NCI-H2171 (cell line): ENCODE measurements at places on chromosomes 6 and 20.
A peak's percentile ranks its signal among the peaks of the same experiment; 100 is the strongest.

DNA sequence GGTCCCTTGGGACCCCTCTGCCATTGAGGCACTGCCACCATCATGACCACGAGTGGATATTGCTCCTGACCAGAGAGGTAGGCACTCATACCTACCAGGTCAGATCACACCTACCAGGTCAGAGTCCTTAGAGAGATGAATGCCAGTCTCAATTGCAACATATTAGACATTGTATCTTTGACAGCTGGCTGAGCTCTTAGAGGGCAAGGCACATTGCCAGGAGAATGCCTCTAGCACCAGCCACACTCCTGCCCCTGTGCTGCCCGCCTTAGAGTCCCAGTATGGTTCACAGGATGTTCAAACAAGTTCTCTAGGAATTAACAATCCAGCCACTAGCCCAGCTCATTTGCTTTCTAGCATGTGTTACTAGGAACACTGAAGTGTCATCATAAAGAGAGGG lies 65.9 kb downstream of the TMEM244 start:
- DNase-seq: no peak

- no peak for DNase-seq
These were observed 49.4 kb upstream of the DACT2 start for GRCh38 chr6:168368936-168369335.

DNA sequence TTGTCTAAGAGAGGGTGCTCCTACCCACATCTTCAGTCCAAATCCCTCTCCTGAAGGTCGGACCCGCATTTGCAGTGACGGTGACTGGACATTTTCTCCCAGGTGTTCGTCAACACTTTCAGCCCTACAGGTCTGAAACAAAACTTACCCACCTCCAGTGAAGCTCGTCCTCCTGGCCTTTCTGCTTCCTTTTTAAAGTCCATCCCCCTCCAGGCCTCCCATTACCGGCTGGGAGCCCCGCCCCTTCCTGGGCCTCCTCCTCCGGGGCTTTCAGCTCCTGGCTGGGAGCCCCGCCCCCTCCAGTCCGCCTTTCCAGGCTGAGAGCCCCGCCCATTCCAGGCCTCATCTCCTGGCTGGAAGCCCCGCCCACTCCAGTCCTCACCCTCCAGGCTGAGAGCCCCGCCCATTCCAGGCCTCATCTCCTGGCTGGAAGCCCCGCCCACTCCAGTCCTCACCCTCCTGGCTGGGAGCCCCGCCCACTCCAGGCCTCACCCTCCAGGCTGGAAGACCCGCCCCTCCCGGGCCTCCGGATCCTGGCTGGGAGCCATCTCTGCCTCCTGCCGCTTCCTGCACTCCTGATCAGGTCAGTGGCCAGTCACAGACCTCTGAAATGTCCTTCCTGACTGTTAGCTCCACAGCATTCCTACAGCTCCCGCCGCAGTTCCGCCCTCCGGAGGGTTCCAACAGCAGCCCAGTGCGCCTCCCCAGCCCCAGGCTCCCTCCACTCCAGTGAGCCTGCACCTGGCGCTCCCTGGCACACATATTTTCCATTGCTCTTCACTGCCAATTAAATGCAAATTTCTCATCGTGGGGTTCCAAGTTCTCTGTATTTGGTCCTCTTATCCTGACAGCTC lies 98.5 kb downstream of the LY86 start:
- DNase-seq: peak; percentile 97

- no peak for DNase-seq
These were observed 56.4 kb downstream of the LYRM4 start for GRCh38 chr6:5204376-5204775.

GRCh38 chr20:4342609-4343008 lies 327.3 kb upstream of the RNF24 start:
- no peak for DNase-seq

GRCh38 chr6:32108727-32109113 lies 418 bp downstream of the TNXB start:
- no peak for DNase-seq

DNA sequence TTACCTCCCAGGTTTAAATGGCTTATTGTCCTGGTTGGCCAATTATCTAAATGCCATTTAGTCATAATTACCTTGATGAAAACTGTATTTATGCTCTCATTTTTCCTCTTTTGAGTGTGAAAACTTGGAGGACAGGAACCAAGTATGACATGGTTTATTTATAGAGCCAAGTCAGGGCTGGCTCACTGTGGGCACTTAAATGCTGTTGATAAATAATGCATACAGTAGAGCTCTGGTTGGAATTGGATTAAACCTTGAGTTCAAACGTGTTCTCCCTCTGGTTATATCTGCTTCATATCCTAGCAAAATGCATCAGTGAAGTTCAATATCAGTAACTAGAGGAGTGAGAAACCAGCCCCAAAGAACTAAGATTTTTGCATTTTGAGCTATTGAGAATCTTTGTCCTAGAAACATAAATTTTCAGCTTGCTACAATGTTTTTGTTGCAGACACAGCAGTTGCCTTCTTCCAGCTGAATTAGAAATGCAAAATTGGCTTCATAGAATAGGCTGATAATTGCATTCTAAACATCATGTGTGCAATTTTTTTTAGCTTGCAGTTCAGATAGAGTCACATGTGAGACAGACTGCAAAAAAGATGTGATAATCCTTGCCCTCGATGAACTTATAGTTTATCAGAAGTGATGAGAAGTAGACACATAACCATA lies 255.8 kb downstream of the BTBD3 start:
- no peak for DNase-seq

- DNase-seq: no peak
These were observed 158.0 kb downstream of the PHF3 start for GRCh38 chr6:63793465-63794137.

GRCh38 chr6:42507901-42508300 lies 55.9 kb upstream of the UBR2 start:
- no peak for DNase-seq

- DNase-seq: no peak
These were observed 404.2 kb downstream of the QKI start for GRCh38 chr6:163818719-163819118.

DNA sequence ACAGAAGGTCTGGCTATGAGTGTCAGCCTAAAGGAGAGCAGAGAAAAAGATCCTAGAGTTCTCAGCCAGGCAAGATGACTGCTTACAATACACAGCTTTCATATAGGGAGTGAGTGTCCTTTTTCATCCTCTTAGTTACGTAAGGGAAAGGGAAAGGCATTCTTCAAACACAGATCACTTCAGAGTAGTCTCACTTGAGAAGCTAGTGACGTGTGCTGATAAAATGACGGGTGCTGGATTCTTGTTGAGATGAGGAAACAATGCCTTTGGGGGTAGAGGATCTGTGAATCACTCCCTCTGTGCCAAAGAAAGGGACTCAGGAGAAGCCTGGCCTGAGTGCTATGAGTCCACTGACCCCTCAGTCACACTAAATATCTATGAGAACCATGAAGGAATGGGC lies 117.3 kb downstream of the QRSL1 start:
- no peak for DNase-seq

DNA sequence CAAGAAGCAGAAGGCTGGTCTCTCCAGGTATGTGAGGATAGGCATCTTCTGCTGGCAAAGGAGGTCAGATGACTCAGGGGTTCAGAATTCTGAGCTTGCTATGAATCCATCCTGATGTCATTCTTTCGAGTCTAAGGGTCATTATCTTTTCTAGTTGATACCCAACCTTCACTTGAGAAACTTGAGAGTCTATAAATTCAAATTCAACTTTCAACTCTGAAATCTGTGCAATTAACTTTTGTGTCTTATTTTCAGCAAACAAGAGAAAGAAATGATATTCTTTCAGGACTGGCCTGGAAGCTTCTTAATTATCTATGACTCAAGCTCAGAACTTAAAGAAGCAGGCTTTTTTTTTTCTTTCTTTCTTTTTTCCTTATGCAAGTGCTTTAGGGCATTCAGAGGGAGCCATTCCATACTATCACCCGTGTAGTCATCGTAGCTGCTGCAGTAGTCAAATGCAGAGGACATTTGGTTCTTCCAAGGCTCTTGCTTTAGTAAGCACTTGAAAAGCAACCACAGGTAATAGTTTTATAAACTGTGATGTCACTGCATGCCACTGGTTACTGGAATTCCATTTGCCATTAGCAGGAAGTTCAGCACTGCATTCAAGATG lies 93.0 kb downstream of the ADTRP start:
- DNase-seq: no peak

GRCh38 chr6:109262261-109262660 lies 120.0 kb downstream of the CD164 start:
- DNase-seq: no peak

DNA sequence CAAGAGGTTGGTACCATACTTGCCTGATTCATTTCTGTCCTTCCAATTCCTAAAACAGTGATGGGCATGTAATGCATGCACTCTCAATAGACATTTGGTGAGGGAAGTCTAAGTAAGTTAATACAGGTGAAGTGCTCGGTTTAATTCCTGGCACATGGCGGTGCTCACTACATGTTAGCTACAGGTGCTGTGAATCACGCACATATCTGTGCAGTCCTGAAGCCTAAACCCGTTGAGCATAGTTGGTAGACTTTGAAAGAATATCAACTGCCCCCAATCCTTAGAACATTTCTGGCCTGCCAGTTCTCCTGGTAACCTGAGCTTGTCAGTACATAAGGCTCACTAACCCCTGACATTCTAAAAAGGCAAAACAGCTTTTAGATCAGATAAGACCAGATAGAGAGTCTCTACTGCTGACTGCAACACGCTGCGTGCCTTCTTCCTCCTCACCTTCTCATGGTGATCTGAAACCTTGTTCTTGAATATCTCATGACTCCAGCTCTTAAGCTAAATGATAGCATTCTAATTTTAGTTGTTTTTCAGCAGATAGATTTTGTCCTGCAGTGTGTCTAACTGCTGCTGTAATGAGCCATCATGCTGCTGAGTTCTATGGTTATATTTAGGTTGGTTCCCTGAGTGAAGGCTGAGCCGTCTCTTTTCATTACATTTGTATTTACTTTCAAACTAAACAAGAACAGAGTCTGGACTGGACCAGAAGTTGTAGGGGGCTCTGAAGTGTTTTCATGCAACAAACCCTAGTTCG lies 328.5 kb upstream of the QKI start:
- no peak for DNase-seq

- no peak for DNase-seq
These were observed 118.0 kb downstream of the GRM1 start for GRCh38 chr6:146146836-146147235.

DNA sequence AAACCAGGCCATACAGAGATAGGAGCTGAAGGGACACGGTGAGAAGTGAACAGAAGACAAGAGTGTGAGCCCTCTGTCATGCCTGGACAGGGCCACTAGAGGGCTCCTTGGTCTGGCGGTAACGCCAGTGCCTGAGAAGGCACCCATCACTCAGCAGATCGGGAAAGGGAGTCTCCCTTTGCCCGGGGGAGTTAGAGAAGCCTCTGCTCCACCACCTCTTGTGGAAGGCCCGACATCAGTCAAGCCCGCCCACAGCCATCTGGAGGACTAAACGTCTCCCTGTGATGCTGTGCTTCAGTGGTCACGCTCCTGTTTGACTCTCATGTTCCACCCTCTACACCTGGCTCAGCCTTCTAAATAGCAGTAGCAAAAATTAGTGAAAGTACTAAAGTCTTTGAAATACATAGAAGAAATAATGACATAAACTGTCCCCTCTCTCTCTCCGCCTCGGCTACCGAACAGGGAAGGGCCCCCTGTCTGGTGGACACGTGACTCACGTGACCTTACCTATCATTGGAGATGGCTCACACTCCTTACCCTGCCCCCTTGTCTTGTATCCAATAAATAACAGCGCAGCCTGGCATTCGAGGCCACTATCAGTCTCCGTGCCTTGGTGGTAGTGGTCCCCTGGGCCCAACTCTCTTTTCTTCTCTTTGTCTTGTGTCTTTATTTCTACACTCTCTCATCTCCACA lies 66.7 kb downstream of the RPP21 start:
- DNase-seq: peak; percentile 68

- no peak for DNase-seq
These were observed 121.1 kb downstream of the HDGFL1 start for GRCh38 chr6:22690446-22690845.

DNA sequence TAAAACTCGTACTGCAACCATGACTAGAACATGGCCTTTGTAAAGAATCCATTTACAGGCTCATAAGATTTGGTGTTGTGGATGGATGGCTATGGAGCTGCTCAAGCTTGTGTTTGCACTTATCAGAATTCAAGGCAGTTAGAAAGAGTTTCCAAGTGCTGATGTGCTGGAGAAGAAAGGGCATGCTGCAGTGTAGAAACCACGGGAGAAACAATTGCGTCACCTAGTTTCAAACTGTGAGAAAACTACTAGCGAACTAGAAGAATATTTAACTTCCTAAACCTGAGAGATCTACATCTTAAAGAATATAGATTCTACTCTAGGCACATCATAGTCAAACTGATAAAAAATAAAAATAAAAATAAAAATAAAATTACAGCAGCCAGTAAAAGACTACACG lies 116.2 kb downstream of the SGK1 start:
- no peak for DNase-seq

DNA sequence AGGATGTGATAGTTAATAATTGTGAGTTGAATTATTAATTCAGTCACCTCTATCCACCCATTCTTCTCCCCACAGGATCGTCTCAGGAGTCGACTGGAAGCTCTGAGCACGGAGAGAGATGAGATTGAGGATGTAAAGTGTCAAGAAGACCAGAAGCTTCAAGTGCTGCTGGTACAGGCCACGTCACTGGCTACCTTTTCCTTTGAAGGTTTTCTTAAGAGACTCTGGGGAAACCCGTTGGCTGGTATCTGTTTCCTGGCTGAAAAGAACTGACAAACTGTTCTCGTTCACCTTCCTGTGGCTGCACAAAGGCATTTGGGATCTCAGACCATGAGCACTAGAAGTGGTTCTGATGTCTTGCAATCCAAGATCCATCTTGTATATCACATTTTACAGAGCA lies 3.8 kb downstream of the TRIM15 start:
- DNase-seq: no peak

DNA sequence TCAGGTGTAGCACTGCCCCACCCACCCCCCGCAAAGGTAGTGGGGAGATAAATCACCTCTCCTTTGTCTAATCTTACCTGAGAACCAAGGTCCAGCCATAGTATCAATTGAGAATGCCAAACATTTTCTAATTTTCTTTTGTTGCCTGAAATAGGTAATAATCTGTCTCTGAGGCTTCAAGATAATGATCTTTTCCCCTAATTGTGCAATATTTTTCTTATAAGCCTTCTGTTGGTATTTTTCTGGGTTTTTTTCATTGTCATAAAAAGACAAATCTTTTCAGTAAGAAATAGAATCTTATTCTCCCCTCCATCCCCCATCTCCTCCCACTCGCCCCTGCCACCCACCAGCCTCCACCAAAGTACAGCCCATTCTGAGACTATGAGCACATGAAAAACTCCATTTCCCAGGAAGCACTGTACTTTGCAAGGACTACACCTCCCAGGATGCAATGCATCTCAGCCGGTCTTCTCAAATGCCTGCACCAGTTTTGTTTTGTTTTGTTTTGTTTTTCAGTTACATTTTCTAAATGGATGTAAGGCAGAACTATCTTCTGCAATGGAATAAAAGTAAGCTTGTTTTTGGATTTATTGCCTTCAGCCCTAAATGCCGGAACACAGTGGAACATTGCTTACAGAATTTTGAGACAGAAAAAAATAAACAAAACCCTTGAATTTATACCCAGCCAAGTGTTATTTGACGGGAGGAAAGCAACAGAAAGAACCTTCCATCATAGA lies 268.0 kb downstream of the TFAP2A start:
- DNase-seq: no peak
